ENCODE measurements at places on chromosomes 1 and 21. TPM values are rescaled to one million over a fixed set of nuclear protein-coding genes. Genes with fewer than 3 reads are reported as not detected.
A peak's percentile ranks its signal among the peaks of the same experiment; 100 is the strongest.

Gene NFIA
- 1.2 TPM for total RNA-seq

GRCh38 chr1:165355139-165355976 lies 1.2 kb downstream of the LMX1A start:
- peak overlapping the region; percentile 54 for H3K27ac ChIP-seq
- peaks cover 93% of the 10 kb centered on the region for H3K27me3 ChIP-seq
- no peak for DNase-seq
- peak overlapping the region; percentile 34 for H3K4me3 ChIP-seq

Gene CFHR1
- not detected for total RNA-seq

Gene UCHL5
- total RNA-seq, result 25.3 TPM

Gene LMOD1
- 0.62 TPM for total RNA-seq

GRCh38 chr1:206824331-206824730 lies 41.1 kb upstream of the IL20 start:
- no peaks in the 10 kb centered on the region for H3K36me3 ChIP-seq
- no peak overlapping the region for H3K27ac ChIP-seq
- no peak overlapping the region for H3K4me3 ChIP-seq
- peaks cover 9% of the 10 kb centered on the region for H3K27me3 ChIP-seq
- H3K4me1 ChIP-seq, result no peaks in the 10 kb centered on the region
- DNase-seq, result no peak
